Stimulated activated CD4-positive, alpha-beta T cell treated with anti-CD3 and anti-CD28 coated beads, Interleukin-2, amount 100 ng/mL, for 24 hours (primary cell): ENCODE measurements at places on chromosomes 5 and 9.

DNA sequence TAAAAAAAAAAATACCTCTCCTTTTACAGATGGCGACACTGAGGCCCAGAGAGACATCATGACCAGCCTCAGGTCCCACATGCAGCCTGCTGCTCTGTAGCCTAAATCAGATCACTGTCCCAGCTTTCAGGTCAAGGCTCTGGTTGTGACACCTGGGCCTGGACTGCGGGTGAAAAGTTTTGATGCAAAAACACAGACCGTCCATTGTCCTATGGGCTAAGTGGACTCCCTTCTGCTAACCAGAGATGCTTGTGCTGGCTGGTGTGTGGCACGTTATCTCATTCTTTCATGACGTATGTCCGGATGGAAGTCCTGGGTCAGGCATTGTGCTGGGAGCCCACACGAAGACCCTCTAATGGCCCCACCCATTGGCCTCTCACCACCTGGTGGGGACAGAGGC is 7.8 kb downstream of the NEK6 start:
- DNase-seq, result no peak

GRCh38 chr9:27348785-27349697 is 52.1 kb upstream of the EQTN start:
- no peak for DNase-seq

GRCh38 chr9:92147030-92147851 is 32.0 kb upstream of the SPTLC1 start:
- no peak for DNase-seq

DNA sequence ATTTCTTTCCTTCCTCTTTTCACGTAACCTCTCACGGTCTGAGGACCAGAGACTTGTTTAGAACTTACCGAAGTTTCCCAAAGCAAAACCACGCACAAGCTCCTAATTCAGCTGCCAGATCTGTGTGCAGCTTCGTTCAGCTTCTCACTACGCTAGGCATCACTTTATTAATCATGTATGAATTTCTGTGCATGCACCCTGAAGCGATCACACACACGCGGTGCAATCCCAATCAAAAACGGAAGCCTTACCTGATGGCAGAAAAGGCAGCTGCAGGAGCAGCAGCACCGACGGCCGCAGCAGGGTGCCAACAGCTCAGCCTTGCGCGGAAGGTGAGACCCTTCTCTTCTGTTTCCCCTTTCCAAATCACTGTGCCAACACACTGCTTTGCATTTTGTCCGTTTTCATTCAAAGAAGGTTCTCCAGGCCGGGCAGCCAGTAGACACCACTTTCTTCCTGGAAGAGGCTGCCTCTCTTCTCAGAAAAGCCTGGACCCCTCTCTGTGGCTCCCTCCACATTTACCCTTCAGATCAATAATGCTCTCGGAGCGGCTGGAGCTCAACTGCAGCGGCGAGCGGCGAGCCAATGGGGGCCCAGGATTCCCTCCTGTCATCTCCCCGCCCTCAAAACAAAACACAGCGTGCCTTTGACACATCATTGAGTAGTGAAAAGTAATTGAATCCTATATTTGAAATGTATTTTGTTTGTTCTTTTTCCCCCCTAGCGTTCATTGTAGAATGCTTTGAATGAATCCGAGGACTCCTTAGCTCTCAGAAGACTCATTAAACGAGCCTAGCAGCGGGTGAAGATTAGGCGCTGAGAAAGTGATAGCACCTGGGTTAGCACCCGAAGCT is at the start of gene CDH12:
CDH12 (minus strand) TSS at position 538 of the 854 bp plus-strand sequence.
- no peak for DNase-seq

DNA sequence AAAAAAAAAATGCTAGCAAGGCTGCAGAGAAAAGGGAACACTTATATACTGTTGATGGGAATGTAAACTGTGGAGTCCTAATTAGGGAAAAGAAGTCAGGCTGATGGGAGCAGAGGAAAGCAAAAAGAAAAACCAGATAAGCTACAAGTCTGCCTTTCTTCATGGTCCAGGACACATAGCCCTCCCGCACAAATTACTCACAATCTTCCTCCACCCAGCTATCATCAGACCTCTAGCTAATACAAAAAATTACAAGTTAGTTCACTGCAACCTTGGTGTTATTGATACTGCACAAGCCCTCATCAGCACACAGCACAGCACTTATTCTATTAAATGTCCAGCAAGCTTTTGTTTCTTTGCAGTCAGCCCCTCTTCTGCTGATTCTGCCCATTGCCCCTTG is 186.0 kb upstream of the ADRA1B start:
- DNase-seq, result no peak

DNA sequence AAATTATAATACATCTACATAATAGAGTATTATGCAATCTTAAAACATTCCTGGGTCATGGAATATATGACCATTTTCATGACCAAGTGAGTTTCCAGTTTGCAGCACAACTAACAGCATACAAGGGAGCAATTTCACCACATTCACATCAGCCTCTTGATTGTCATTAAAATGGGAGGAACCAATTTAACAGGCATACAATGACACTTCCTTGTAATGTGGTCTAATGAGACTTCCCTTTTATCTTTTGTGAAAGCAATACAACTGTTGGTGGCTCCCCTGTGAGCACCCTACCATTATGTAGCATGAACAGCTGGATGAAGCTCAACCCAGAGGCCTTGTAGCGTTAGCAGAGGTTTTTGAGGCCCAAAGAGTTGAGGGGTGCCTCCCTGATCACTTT is 13.6 kb upstream of the TMOD1 start:
- no peak for DNase-seq

- no peak for DNase-seq
Observed at GRCh38 chr5:112579599-112580170, 158.0 kb upstream of the APC start.

DNA sequence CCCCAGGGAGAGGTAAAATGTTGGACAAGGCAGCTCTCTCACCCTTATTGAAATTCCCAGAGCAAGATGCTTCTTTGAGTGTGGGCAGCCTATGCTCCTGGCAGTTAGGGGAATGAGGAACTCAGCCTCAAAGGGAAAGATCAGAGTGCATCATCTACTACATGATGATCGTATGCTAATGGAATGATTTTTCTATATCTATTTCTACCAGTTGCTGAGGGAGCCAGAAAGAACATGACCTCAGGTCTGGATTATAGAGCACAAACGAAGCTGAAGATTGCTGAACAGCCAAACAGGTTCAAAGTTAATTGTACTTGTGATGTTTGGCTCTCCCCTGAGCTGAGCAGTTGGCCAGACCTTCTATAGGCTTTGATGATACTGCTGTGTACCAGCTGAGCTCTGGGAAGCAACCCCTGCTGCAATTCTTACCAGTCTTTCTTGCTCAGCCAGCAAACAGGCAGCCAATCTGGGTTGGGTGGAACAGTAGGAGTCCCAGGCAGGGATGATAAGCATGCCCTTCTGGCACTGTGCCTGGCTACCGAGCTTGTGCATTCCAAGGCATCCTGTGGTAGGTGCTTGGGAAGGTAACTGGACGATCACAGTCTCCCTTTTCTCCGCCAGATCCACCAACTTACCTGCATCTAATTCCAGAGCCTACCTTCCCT is 10.3 kb upstream of the FBXL7 start:
- DNase-seq, result no peak

DNA sequence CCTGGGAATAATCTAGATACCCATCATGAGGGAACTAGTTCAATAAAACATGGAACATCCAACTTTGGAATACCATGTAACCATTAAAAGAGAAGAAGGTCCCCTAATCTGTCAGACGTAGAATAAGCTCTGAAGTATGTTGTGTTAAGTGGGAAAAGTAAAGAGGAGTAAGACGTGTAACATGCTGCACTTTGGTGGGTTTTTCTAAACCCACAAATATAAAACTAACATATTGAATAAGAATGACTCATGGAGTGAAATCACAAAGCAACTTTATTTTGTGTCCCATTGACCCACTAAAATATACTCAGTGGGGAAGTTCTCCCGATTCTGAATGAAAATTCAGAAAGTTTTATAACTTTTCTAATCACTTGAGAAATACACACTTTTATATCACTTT is 67.9 kb upstream of the PIK3R1 start:
- DNase-seq, result no peak

DNA sequence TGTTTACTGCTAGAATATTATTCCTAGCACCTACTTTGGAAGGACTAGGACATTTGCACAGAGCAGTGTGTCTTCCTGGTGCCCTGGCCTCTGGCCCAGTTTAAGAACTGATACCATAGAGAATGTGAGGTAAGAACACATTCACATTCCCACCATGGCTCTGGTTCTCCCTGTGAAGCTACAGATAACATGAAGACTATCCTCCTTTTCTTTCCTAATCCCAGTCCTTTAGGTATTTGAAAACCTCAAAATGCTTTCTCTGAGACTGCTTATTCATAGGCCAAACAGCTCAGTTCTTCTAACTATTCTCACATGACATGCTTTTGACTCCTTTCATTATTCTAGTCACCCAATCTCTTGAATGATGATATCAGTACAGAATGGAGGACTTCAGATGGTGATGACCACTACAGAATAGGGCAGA is 11.9 kb downstream of the FAM219A start:
- no peak for DNase-seq

DNA sequence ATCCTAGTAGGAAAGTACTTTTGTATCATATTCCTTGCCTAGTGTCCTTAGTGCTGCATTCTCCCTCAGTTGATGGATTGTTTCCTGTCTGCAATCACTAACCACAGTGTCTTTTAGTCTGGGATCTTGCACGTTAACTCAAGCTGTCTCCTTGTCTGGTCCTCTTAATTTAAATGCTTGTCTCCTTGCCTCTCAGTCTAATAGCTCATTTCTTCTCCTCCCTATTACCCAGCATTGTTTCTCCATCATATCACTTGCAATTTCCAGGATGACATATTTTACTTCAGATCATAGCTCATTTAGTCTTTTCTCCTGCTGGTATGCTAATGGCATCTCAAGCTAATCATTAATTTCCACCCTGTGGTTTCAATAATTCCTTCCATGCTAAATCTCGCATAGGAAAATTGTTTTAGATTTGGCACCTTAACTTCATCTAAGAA is 2052.0 kb upstream of the C9orf72 start:
- no peak for DNase-seq

DNA sequence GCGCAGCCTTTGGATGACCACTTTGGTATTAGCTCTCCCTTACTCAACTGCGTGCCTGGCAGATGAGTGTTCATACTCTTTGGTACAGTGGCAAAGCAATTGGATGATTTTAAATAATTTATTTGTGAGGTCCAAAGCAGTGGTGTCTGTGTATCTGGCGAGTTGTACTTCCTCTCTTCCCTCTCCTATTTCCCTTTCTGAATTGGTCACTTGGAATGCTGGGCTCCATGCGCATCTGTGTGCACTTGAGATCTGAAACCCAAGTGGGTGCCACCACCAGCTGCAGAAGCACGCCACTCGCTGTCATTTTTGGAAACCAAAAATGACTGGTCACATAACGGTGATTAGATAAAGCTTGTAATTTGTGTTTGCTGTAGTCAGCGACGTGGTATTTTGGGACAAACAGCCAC is 386.0 kb upstream of the KLF4 start:
- DNase-seq, result no peak

DNA sequence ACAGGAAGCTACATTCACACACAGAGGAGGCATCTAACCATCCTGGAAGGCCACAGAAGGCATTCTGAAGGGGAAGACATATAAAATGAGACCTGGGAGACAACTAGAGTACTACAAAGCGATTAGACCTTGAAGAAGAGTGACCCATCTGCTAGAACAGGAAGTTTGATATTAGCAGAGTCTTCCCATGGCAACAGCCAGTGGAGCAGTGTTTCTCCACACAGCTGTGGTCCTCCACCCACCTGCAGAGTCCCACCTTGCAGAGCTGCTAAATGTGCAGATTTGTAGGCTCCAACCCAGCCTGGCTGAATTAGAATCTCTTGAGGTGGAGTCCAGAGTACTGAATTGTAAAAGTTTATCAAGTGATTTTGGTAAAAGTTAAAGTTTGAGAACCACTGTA is 267.0 kb downstream of the CETN3 start:
- no peak for DNase-seq

DNA sequence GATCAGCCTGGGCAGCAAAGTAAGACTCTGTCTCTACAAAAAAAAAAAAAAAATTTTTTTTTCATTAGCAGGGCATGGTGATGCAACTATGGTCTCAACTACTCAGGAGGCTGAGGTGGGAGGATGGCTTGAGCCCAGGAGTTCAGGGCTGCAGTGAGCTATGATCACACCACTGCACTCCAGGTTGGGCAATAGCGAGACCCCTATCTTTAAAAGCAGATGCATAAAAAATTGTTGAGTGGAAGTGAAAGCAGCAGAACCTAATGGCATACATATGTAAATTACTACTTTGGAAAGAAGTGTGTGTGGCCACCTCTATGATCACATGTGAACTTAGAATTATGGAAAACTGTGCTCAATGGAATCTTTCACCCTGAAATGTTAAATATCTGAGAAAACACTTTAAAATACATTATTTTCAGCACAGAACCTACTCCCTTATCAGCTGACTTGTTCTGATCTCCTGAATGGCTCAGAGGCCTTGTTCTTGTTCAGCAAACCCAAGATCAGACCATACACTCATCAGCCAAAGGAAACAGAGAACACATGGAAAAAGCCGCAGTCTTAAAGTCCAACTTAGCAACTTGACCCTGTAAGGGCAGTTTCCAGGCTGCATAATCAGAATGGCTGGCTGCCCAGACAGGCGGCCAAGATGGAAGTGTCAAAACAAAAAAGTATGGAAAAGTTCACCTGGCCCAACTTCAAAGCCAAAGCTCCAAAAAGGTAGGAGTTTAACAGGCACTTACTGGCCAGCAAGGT is 56.5 kb downstream of the SIL1 start:
- no peak for DNase-seq

DNA sequence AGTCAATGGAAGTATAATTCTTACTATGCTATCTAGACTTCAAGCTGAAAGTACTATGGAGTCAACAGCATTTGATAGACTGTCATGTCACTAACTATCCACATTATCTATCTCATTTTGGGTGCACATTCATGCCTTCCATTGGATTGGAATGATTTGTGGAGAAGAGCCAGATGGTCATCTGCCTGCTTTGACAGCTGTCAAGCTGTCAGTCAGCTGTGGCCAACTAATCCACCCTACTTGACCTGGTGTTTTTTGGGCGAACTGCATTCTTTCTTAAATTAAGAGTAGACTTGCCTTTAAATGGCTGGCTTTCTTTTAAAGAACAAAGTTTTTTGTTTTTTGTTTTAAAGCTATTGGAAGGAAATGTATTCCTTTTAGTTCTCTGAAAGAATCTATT is 151.5 kb downstream of the DCP2 start:
- no peak for DNase-seq

DNA sequence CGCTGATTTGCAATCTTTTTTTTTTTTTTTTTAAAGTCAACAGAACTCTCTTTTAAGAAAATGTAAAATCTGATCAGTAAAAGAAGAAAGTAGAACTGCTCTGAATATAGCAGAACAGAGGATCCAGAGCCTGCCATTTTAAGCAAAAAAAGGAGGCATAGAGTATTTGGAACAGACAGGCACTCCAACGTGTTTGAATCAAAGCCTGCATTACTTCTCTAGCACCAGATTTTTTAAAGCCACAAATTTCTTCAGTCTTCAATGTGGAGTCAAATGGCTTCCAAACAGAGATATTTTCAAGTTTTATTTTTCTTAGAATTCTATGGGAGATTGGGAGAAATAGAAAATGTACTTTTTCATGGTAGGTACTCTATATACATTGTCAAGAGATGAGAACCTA is 5.1 kb downstream of the PAIP1 start:
- DNase-seq, result no peak
